ENCODE measurements at places on chromosomes 1 and 21.

DNA sequence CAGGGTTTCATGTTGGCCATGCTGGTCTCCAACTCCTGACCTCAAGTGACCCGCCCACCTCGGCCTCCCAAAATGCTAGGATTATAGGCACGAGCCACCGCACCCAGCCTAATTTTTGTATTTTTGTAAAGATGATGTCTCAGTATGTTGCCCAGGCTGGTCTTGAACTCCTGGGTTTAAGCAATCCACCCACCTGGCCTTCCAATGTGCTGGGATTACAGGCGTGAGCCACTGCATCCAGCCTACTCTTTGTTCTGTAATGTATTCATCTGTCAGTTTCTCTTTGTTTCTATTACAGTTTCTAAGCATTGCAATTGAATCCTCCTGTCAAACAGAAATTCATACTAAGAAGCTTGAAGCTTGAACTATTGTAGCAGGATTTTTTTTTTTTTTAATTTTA, 54.8 kb upstream of the RCC1 start:
- no peak for DNase-seq

GRCh38 chr1:152039461-152039860, 2.7 kb upstream of the S100A11 start:
- DNase-seq, result no peak

DNA sequence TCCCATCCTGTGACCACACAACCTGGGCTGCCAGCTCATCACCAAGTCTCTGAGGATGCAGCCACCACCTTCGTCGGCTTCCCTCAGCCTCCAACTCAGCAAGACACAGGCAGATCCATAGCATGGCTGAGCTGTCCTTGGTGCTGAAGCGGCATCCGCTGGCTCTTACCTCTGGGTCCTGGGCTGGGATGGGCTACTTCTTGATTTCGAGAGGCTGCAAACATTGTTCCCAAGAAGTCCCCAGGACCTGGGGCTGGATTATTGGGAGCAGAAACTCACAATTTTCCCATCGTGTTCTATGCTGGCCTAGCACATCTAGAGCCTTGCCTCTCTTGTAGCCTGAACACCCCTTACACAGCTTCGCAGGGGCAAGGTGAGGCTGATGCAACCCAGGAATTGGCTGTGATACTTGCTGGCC, 24.9 kb upstream of the C1QA start:
- DNase-seq, result peak; percentile 43

DNA sequence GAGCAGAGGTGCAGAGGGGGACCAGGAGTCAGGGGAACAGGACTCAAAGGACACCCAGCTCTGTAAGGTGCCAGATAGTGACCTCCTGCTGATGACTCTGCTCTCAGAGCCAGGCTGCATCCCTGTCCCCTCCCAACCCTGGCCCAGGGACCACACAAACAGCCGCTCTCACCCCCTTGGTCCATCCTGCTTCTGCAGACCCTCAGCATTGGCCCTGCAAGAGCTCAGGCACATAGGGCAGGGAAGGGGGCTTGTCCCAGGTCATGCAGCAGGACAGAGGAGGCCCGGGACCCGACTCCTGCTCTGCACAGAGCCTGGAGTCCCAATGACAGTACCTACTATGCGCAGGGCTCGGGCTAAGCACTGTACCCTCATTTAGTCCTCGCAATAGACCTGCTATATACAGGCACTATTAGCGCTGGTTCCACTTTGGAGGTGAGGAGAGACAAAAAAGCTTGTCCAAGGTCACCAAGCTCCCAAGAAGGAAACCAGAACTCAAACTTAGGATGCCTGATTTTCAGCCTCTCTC, 15.7 kb downstream of the EPHA2 start:
- no peak for DNase-seq

DNA sequence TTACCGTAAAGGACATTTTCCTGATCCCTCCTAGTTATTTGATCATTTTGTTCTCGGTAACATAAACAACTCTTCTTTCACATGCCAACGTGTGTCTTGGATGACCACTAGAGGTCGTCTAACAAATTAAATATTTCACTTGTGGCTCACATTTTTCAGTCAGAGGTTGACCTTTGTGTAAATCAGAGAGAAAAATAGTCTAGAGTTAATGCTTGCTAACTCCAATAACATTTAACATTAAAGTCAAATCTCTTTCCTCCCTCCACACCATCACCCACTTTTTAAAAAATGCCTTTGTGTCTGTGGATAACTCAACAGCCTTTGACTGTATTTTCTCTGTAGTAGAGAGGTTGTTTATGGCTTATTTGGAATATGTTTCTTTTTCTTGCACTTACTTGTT, 220.5 kb upstream of the B3GALT2 start:
- DNase-seq, result peak; percentile 80

- DNase-seq, result peak; percentile 74
These were observed 539 bp downstream of the CGN start for GRCh38 chr1:151511636-151512215.

DNA sequence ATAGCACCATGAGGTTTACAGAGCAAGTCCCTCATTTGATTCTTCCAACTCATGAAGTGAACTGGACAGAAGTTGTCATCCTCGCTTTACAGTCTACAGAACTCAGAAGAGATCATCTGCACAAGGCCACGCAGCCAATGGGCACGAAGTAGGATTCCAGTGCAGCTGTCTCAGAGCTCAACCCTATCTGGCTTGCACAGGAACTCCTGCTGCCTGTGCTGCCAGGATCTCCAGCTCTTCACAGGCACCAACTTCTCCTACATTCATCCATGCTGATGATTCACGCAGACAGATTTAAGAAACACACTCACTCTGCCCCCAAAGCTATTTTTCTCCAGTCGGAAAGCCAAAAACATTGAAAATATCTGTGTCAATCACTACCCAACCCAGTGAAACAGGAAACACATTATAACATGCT, 157.0 kb downstream of the RERE start:
- no peak for DNase-seq

GRCh38 chr21:45883090-45883489, 98.5 kb upstream of the COL6A1 start:
- no peak for DNase-seq

GRCh38 chr21:29233611-29234540, 64.8 kb upstream of the BACH1 start:
- no peak for DNase-seq

- DNase-seq, result no peak
These were observed 577.3 kb upstream of the ZP4 start for GRCh38 chr1:238468068-238468467.

- peak; percentile 41 for DNase-seq
These were observed 68.9 kb upstream of the PGBD5 start for GRCh38 chr1:230495076-230495475.

- DNase-seq, result no peak
These were observed 29.1 kb upstream of the ZNF281 start for GRCh38 chr1:200438911-200439310.

DNA sequence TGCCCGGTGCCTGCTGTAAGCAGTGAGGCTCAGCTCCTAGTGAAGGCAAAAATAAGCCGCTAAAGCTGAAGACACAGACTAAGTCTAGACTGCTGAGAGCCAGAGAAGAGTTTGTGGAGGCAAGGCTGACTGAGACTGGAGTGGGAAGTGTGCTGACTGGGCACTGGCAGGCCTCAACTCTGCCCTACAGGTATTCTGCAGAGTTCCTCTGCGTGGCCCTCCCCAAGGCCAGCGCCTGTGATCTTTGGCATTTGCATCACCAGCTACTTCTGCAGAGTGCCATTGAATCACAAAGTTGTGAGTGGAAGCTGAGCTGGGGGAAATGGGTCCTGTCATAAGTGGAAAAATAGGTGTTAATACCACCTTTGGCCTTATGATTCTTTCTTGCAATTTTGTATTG, 905.7 kb downstream of the PLA2G4A start:
- no peak for DNase-seq

GRCh38 chr1:184455786-184456185, 69.0 kb downstream of the C1orf21 start:
- DNase-seq, result no peak

- DNase-seq, result no peak
These were observed 100.8 kb downstream of the C1orf21 start for GRCh38 chr1:184487531-184488193.

DNA sequence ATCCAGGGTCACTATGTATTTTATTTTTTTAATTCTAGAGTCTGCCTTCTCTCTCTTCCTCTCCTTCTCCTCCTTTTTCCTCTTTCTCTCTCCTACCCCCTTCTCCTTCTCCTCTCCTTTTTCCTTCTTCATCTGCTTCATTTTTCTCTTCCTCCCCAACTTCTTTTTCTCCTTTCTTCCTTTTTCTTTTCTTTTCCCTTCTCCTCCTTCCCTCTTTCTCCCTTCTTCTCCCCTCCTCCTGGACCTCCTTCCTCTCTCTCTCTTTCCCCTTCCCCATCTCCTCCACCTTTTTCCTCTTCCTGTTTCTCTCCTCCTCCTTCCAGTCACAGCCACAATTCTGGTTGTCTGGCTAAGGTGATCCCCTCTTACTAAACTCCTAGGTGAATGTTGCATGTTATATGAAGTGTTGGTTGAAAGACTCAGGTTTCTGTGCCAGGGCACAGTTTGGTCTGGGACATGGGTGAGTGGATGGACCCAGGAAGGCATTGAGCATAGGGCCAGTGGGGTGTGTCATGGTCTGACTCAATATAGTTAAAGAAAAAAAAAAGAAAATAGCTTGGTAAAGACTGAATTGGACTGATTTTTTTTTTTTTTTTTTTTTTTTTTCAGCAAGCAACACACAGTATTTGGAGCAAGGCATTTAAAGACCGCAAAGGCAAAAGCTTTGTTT, 266.9 kb downstream of the TGFB2 start:
- peak; percentile 44 for DNase-seq

- DNase-seq, result no peak
These were observed 1269.6 kb upstream of the ADGRL2 start for GRCh38 chr1:80531182-80531581.

DNA sequence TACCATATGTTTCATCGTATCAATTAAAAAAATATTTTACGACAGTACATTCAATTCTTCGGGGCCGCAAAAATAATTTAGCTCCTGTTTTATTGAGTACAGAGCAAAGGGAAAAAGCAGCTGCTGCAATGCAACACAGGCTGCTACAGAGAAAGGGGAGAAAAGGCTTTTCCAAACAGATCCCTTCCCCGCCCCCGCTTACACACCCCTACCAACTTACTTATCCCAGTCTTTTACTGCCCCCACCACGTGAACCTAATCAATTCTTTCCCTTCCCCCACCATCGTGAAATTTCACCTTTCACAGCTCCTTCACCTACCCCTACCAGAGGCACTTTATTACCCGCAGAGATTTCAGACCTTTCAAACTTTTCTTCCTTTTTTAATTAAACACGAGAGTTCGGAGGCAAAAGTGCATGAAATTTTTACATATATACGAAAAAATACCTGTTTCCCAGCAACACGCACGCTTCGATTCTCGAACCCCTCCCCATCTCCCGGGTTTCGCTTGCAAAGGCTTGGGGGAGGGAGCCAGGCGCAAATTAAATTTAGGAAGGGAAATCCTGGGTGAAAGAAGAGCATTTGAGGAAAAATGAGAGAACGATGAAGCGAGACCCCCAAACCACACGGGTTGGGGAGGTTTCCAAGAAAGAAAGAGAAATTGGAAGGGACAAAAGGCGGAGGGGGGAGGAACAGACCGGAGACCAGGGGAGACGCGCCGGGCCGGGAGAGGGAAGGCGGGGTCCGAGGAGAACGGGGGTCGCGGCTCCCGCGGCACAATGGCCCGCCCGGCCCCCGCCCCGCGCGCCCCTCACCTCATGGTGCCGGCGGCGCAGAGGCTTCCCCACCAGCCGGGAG, 823 bp downstream of the ENAH start:
- peak; percentile 66 for DNase-seq

- DNase-seq, result no peak
These were observed 22.9 kb downstream of the SUSD4 start for GRCh38 chr1:223341121-223341520.

DNA sequence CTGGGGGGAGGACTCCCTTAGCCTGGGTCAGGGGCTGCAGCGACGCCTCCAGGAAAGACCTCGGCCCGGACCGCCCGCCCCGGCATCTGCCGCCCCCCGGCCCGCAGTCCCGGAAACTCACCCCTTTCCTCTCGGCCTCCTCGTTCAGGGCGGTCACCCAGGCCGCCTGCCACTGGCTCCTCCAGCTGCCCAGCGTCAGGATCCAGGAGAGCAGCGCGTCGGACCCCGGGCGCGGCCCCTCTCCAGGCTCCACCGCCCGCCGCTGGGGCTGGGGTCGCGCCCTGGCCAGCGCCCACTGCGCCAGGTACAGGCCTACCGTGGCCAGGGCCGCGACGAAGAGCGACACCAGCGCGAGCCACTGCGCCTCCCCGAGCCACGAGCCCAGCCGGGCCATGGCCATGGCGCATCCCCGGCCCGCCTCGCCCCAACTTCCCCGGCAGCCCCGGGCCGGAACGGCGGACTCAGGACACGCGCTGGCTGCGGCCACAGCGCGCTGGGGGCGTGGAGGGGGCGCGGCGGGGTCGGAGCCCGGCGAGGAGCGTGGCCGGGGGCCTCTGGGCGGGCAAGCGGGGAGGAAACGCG, 478 bp downstream of the C2CD2 start:
- DNase-seq, result peak; percentile 66

DNA sequence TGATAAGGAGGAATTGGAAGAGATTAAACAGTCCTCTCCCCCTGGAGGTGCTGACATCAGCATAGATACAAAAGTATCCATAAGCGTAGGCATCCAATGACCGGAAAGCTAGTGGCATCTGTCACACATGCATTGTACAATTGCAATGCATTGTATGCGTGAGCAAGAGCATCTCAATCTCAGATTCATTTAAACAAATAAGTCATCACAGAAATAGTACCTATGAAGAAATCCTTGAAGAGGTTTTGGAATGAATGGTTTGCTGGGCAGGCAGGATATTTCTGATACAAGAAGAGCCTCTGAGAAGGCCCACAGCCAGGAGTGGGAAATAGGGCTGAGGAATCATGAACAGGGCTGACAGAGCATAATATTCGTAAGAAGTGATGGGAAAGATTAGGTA, 88.9 kb upstream of the ABCD3 start:
- no peak for DNase-seq

DNA sequence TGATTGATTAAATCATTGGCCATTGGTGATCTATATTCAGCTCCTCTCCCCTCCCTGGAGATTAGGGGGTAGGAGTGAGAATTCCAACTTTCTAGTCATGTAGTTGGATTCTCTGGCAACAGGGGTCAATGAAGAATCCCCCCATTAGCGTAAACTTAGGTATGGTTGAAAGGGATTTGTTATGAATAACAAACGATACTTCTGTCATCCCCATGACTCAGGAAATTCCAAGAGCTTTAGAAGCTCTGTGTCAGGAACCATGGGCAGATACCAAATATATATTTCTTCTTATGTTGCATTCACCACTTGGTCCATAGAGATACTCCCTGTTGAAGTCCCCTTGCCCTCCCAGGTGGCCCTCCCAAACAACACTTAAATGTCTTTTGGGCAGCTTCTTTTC, 124.5 kb downstream of the DNM3 start:
- DNase-seq, result no peak

DNA sequence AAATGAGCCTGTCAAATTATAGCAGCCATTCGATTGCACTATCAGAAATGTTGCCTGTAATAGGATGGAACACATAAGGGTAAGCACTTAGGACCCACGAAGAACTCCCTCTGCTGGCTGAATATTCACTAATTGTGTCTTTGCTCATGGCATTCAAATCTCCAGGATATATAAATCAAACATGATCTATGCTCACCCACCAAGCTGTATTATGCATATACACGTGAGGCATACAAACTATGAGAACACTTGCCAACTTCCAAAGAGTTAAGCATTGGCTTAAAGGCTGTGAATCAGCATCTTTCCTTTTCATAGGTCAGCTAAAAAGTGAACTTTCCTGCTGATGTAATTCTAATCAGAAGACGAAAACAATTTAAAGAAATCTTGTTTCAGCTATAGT, 34.5 kb downstream of the TMPRSS15 start:
- peak; percentile 65 for DNase-seq

GRCh38 chr1:180343921-180344769, 114.1 kb downstream of the LHX4 start:
- DNase-seq, result peak; percentile 75

- peak; percentile 57 for DNase-seq
These were observed 16.7 kb downstream of the SNIP1 start for GRCh38 chr1:37537378-37537777.

Measured in DMS53 (cell line).